WTC11 (cell line): ENCODE measurements at places on chromosomes 7 and 10. TPM values are rescaled to one million over a fixed set of nuclear protein-coding genes. Genes with fewer than 3 reads are reported as not detected.
A peak's percentile ranks its signal among the peaks of the same experiment; 100 is the strongest.

DNA sequence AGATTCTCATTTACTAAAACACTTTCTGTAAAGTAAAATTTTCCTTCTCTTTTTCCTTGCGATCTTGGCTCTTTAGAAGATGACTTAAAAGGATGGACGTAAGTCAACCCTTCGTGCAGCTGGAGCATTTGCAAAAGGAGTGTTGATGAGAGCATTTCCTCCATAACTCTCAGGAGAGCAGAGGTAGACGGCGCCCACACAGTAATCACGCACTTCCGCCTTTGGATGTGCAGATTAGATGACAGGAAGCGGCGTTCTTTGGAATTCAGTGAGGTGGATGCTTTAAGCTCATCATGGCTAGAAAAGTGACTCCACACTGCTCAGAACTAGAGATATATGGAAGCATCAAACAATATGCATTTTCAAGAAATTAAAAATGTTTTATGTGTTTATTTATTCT, 43.0 kb upstream of the NPS start:
- H3K27ac ChIP-seq = no peak overlapping the region
- no peaks in the 10 kb centered on the region for H3K27me3 ChIP-seq
- no peak overlapping the region for H3K4me3 ChIP-seq
- H3K4me1 ChIP-seq = peaks cover 18% of the 10 kb centered on the region
- DNase-seq = no peak

TMEM130 gene
- total RNA-seq = 1.9 to 3.3 TPM (median 3.2 TPM) in 3 replicates

PDZD7 gene
- total RNA-seq = 1.9 to 2.7 TPM (median 2.6 TPM) in 3 replicates

DNA sequence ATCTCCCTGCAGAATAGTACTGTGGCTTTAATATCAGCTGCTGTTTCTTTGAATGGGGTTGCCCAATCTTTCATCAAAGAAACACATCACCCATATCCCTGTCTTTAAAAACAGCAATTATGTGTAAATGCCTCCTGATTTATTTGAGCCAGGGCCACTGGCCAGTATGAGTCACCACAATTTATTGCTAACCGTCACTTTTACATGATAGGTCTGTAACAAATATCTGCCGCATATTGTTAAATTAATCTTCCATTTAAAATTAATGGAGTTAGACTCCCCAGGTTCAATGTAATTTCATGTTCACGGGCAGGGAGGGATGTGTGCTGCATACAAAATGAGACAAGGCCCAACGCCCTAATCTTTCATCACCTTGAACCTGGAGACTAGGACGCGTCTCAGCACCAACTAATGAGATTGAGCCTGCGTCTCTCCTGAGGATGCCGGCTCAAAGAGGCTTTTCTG, 673.4 kb downstream of the AUTS2 start:
- H3K4me1 ChIP-seq = peaks cover 22% of the 10 kb centered on the region
- no peaks in the 10 kb centered on the region for H3K27me3 ChIP-seq
- H3K4me3 ChIP-seq = no peak overlapping the region
- DNase-seq = no peak
- no peaks in the 10 kb centered on the region for H3K36me3 ChIP-seq

GDF10 gene
- total RNA-seq = 0.09 to 0.24 TPM (median 0.18 TPM) in 3 replicates

DNA sequence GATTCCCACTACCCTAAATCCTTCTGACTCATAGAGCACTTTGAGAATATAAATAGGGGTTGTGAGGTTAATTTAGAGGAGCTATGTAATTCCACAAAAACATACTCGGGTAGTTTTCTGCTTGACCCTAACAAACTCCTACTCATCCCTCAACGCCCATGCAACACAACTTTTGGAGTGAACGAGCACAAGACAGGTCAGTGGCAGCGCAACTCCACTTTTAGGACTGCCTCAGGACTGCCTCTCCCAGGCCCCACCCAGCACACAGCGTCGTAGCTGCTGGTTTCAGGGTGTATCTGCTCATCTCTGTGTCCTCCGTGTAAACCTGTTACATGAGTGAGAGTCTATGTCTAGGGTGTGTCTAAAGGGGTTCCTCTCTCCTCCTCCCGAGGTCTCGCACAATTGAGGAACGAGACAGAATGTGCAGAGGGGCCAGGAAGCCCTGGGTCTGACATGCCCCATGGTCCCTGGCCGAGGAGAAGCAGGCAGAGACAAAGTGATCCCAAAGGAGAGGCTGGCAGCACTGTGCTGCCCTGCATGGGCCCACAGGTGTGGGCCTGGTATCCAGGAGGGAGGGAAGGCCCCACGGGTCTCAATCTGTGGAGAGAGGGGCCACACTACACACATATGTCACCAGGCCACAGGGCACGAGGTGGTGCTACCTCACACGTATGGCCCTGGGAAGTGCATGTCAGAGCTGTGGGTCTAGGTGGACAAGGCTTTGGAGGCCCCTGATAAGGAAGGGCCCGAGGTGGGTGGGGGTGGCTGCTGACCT, 45.5 kb downstream of the CAMK2B start:
- H3K27me3 ChIP-seq = peaks cover 9% of the 10 kb centered on the region
- DNase-seq = peak; percentile 3
- no peak overlapping the region for H3K27ac ChIP-seq
- no peaks in the 10 kb centered on the region for H3K36me3 ChIP-seq

TMEM229A gene
- total RNA-seq = 0.27 to 0.74 TPM (median 0.41 TPM) in 3 replicates

- H3K4me1 ChIP-seq = peaks cover 4% of the 10 kb centered on the region
- H3K27ac ChIP-seq = no peak overlapping the region
- no peak overlapping the region for H3K4me3 ChIP-seq
These were observed 1.4 kb downstream of the BCCIP start for GRCh38 chr10:125824736-125825135.

DNA sequence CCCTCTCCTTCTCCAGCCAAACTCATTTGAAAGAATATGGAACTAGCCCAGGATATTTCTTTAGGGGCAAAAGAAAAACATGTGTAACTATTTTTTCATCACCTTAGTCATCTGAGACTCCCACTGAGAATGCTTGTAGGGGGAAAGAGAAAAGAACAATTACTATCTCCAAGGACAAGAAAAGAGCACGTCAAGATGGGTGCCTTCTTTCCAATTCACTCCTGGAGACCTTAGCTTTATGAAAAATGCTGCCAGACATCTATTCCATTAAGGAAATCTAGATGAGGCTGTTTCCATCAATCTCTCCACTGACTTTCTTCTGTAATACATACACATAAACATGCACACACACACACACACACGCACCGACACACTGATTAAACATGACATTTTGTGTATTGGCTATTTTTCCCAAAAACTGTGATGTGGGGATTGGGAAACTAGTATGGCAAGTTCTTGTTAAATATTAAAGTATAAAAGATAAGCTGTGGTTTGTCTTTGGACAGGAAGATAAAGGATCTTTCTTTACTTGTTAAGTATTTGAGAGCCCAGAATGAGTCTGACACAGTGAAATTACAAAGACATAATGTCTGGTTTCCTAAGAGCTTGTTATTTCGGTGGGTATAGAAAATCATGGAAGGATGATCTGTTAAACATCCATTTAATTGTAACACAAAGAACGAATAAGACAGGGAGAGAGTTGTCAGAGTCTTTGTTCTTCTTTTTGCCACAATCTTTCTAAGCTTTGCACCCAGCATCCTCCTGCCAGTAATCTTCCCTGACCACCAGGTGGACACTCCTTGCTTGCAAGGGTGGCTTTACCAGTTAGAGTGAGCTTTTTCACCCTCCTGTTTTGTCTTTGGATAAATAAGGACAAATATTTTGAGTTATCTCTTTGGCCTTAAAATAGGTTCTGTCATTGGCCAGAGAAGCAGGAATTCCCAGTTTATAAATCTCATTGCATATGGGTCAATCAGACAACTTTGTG, 177.3 kb upstream of the TMEM72 start:
- H3K27ac ChIP-seq = no peak overlapping the region
- H3K36me3 ChIP-seq = no peaks in the 10 kb centered on the region
- peaks cover 9% of the 10 kb centered on the region for H3K4me1 ChIP-seq
- DNase-seq = no peak

CRPPA gene
- 0.66 to 0.87 TPM (median 0.76 TPM) in 3 replicates for total RNA-seq

GRCh38 chr7:2204446-2204845, 28.3 kb downstream of the MAD1L1 start:
- no peaks in the 10 kb centered on the region for H3K27me3 ChIP-seq
- H3K4me1 ChIP-seq = no peaks in the 10 kb centered on the region
- H3K4me3 ChIP-seq = no peak overlapping the region
- H3K27ac ChIP-seq = peak overlapping the region; percentile 29; the same call in 1 of the 2 replicates
- peaks cover 33% of the 10 kb centered on the region for H3K36me3 ChIP-seq

DNA sequence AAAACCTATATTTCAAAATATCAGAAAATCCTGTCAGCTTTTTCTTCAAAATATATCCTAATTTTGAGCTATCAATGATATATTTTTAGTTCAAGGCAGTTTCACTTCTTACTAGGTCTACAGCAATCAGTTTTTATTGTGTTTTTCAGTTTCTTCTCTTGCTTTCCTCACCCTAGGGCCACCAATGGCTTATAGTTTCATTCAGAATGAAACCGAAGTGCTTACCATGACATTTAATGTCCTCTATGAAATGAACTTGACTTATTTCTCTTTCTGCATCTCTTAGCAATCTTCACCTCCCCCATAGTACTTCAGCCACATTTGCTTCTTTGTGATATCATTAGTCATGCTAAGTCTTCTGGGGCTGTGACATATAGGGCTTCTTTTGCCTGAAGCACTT, 100.3 kb downstream of the ARL5B start:
- H3K4me1 ChIP-seq = 0 out of 2 replicates have a peak, but pooled peaks cover 3% of the 10 kb centered on the region
- H3K27me3 ChIP-seq = no peaks in the 10 kb centered on the region
- H3K4me3 ChIP-seq = no peak overlapping the region
- H3K27ac ChIP-seq = no peak overlapping the region

SPDYE9 gene
- not detected in 3 replicates for total RNA-seq

- DNase-seq = peak; percentile 41
- no peaks in the 10 kb centered on the region for H3K27me3 ChIP-seq
- peaks cover 44% of the 10 kb centered on the region for H3K4me1 ChIP-seq
- H3K27ac ChIP-seq = peak overlapping the region; percentile 91
- no peaks in the 10 kb centered on the region for H3K36me3 ChIP-seq
These were observed 105.4 kb upstream of the FAM133B start for GRCh38 chr7:92695308-92696261.

BRAF gene
- total RNA-seq = 29.2 to 33.1 TPM (median 32.0 TPM) in 3 replicates

A1CF gene
- total RNA-seq = 0.07 to 0.21 TPM (median 0.07 TPM) in 3 replicates

GRCh38 chr7:116877443-116878217, 15.2 kb downstream of the CAPZA2 start:
- no peak overlapping the region for H3K27ac ChIP-seq
- peaks cover 11% of the 10 kb centered on the region for H3K4me1 ChIP-seq
- H3K36me3 ChIP-seq = peaks cover 8% of the 10 kb centered on the region
- no peaks in the 10 kb centered on the region for H3K27me3 ChIP-seq

TMEM270 gene
- 0.28 TPM in 1 of 3 replicates, not detected in the others for total RNA-seq

DNA sequence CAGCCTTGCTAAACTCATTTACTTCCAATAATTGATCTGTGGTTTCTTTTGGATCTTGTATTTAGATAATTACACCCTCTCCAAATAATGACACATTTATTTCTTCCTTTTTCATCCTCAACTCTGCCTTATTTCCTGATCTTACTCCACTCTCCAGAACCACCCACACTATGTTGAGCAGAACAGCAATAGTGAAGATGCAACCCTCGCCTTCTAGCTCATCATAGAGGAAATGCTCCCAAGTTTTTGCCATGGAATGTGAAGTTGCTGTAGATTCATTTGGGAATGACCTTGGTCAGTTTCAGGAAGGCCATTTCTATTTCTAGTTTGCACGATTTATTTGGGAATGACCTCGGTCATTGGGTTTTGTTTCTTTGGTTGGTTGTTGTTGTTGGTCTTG, 314.0 kb downstream of the PAXIP1 start:
- no peak overlapping the region for H3K4me3 ChIP-seq
- H3K27me3 ChIP-seq = peaks cover 2% of the 10 kb centered on the region
- H3K27ac ChIP-seq = no peak overlapping the region

- H3K4me3 ChIP-seq = no peak overlapping the region
- H3K27ac ChIP-seq = 0 out of 2 replicates have a peak overlapping the region, but pooled peaks have one; percentile 76
- no peak for DNase-seq
- no peaks in the 10 kb centered on the region for H3K36me3 ChIP-seq
- peaks cover 59% of the 10 kb centered on the region for H3K4me1 ChIP-seq
These were observed 63.2 kb upstream of the PODXL start for GRCh38 chr7:131619336-131620305.

DNA sequence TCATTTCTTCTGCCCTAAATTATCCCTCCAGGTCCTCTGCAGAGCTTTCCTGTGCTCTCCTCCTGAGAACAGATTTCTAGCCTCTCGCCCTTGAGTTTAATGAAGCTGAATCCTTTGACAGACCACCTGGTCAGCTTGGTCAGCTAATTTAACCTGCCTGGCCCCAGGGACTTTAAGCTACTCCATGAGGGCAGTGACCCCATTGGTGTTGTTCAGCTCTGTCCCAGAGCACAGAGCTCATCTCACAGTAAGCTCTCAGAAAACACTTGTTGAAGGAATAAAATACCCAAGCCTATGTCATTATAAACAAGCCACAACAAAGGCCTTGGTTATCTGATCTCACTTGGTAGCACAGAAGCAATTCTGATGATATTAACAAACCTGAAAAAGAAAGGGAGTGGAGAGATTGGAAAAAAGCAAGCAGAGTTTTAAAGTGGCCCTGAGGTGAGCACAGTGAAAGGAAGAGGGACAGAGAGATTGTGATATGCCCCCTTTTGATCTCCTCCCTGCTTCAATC, 24.4 kb downstream of the SLC26A4 start:
- DNase-seq = no peak
- H3K27me3 ChIP-seq = no peaks in the 10 kb centered on the region
- H3K36me3 ChIP-seq = no peaks in the 10 kb centered on the region
- H3K4me1 ChIP-seq = peaks cover 23% of the 10 kb centered on the region
- H3K4me3 ChIP-seq = no peak overlapping the region

BAIAP2L1 gene
- total RNA-seq = 35.5 to 37.5 TPM (median 36.8 TPM) in 3 replicates

DNA sequence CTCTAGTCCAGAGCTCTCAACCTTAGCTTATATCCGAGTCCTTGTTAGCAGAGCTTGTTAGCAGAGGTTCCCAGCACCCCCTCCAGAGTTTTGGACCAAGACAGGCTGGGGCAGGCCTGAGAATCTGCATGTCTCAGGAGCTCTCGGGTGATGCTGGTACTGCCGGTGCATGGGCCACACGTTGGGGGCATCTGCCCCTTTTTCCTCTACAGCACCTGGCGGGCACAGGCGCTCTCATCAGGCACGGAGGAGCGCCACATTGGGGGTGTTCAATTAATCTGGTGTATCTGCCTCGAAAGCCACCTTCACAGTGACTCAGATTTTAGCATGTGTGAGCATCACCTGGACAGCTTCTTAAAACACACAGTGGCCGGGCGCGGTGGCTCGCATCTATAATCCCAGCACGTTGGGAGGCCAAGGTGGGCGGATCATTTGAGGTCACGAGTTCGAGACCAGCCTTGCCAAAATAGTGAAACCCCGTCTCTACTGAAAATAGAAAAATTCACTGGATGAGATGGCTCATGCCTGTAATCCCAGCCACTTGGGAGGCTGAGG, 117.7 kb downstream of the ELFN1 start:
- no peak overlapping the region for H3K4me3 ChIP-seq
- no peak for DNase-seq
- H3K27me3 ChIP-seq = peaks cover 8% of the 10 kb centered on the region
- peaks cover 10% of the 10 kb centered on the region for H3K36me3 ChIP-seq
- no peak overlapping the region for H3K27ac ChIP-seq

GRCh38 chr10:122022276-122022675, 33.3 kb downstream of the TACC2 start:
- no peak for DNase-seq
- no peaks in the 10 kb centered on the region for H3K27me3 ChIP-seq
- no peaks in the 10 kb centered on the region for H3K36me3 ChIP-seq

EN2 gene
- not detected in 3 replicates for total RNA-seq

GRCh38 chr7:141220263-141220880, 146.5 kb downstream of the TMEM178B start:
- H3K27me3 ChIP-seq = no peaks in the 10 kb centered on the region
- no peak for DNase-seq
- H3K4me1 ChIP-seq = peaks cover 40% of the 10 kb centered on the region
- H3K36me3 ChIP-seq = no peaks in the 10 kb centered on the region
- H3K27ac ChIP-seq = no peak overlapping the region
